ENCODE measurements at places on chromosomes 7 and 10.

DNA sequence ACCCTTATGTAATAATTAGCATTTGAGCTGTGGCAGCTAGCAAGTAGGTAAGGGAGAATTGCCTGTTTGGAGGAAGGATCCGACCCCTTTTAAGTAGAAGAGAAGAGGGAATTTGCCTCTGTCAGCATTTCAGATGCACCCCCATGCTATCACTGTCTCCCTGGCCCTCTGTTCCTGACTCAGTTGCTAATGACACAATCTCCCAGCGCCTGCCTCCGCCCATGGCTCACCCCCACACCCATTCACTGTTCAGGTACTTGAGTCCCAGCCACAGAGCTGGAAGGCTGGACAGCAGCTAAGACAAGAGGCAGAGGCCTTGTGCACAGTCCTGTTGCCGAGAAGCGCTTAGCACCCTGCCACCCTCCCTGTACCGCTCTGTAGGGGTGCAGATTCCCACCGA lies 512.3 kb upstream of the GALNT17 start:
- no peak for DNase-seq

DNA sequence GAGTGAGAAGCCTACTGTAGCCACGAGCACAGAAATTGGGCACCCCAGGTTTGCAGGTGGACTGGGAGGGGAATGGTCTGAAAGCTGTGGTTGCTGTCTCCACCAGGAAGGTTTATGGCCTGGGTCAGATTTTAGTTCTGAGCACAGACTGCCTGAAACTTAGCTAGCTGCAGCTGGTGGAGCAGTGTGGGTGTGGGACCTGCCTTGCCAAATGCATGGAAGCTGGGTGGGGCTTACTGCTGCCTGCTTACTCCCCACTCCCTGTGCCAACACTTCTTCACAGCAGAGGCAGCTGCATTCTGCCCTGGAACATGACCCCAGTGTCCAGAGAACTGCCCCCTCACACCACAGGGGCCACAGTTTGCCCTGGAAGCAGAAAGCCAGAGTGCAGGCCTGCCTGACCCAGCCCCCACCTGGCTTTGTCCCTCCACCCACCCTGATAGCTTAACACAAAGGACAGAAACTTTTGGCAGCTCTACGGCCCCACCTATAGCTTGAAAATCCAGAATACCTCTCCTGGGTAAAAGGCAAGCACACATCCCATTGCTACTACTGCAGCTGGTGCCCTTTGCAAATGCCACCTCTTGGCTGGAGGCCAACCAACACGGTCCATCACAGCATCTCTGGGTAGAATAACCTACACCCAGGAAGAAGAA lies 281.6 kb downstream of the AGMO start:
- no peak for DNase-seq

GRCh38 chr7:2388637-2388954 lies 14.8 kb upstream of the CHST12 start:
- no peak for DNase-seq

GRCh38 chr7:157739031-157739430 lies 402.2 kb downstream of the DNAJB6 start:
- no peak for DNase-seq

DNA sequence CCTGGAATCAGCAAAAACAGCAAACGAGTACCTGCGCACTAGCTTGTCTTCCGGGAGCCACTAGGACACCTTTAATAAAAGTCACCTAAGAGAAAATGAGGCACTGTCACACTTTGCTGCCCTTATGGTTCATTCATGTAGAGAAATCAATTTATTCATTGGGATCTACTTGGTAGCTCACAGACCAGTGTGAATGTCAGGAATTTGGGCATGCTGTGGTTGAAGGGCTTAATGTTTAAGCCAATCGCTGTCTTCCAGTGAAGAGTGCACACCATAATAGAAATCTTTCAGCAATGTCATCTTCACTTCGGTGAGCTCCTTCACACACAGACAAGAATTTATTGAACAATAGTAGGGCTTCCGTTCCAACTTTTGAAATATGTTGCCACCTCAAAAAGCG lies 65.1 kb downstream of the MARCHF5 start:
- DNase-seq = no peak

DNA sequence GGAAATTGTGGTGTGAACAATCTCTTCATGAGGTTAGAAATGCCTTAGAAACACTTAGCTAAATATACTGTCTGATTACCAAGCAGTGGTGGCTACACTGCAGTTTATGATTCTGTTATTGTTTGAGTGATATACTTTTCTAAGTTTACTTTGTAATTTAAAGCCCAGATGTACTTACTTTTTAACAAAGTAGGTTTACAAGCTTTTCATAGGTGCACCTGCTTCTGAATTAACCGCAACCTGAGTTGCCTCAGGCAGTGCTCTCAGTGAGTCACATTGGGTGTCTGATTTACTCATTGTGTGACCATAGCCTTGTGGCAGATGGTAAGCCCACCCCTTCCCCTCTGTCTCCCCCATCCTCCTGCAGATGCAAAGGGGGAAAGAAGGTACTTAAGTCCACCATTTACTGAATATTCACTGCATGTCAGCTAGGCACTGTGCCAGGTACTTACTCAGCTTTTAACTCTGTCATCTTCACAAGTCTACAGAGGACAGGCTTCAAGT lies 9.0 kb downstream of the MTURN start:
- DNase-seq = no peak

- no peak for DNase-seq
Observed at GRCh38 chr10:14102056-14102455, 228.7 kb downstream of the FRMD4A start.
